Activated CD4-positive, alpha-beta T cell treated with anti-CD3 and anti-CD28 coated beads, Interleukin-2, amount 50 U/mL, for 1 hour (primary cell): ENCODE measurements at places on chromosomes 3 and 15.
A peak's percentile ranks its signal among the peaks of the same experiment; 100 is the strongest.

DNA sequence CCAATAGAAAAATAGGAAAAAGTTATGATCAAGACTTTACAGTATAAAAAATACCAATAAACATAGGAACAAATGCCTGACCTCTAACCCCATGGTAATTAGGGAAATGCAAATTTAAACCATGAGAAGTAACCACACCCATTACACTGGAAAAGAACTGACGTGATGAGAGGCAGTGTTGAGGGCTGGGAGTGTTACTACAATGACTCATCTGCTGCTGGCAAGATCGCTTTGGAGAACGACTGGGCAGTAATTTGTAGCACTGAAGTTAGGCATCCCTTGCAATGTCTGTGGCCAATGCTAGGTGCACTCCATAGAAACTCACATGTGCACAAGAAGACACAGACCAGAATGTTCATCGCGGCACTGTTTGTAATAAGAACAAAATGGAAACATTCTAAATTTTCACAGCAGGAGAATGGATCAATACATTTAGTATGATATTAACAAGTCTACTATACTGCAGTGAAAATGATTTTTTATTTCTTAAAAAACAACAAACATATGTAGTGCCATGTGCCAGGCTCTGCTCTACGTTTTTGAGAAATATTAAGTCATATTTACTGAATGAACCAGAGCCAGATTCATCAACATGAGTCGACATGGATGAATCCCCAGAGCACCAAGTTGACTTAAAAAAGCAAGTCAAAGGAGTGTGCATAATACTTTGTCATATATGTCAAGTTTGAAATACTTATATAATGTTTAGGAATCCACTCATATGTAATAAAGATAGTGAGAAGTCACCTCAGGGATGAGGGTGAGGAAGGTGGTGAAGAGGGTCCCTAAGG lies 37.6 kb upstream of the EPHB3 start:
- DNase-seq, result no peak

DNA sequence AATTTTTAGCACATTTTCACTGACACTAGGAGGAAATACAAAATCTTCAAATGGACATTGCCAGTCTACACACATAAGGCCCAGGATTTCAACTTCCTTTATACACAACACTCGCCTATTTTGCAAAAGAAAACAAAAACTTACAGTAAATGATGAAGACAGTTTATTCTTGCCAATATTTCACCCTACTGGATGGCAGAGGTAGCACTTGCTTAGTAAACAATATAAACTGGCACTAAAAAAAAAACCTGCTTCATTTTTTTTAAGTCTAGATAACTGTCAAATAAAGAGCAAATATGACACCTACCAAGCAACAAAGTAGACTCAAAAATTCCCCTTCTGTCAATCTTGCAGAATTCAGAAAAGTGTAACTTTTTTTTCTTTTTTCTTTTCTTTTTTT lies 204.0 kb downstream of the VPS13C start:
- no peak for DNase-seq

GRCh38 chr3:20039765-20040547 lies at the start of gene KAT2B:
Gene KAT2B, plus strand, starts transcription at chr3:20040446. Its CDS starts 32 bp downstream, at chr3:20040478.
- DNase-seq, result peak; percentile 81

- peak; percentile 41 for DNase-seq
These were observed 12.9 kb downstream of the OCA2 start for GRCh38 chr15:28086175-28086703.

- peak; percentile 41 for DNase-seq
These were observed 61.8 kb downstream of the SLC12A8 start for GRCh38 chr3:125150525-125151441.

- no peak for DNase-seq
These were observed 6.1 kb upstream of the GJD2 start for GRCh38 chr15:34760909-34761308.

- DNase-seq, result peak; percentile 19
These were observed 54.2 kb upstream of the ARHGEF3 start for GRCh38 chr3:56855856-56856512.

DNA sequence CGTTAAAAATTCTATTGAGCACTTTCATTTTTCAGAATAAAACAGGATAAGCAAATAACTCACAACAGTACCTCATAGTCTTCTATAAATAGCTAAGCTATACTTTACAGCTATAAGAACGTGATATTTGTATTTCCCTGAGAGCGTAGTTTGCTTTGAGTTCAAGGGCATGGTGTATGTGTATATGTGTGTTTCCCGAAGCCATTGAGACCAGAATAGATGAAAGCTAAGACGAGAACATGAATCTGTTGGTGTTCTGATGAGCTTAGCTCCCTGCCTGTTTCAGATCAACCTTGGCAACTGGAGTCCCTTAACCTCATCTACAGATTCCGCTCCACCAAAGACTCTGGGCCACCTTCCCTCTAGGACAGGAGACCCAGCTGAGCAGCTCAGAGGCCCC lies 59.5 kb upstream of the MCF2L2 start:
- no peak for DNase-seq

GRCh38 chr3:179991104-179991503 lies 45.6 kb downstream of the PEX5L start:
- DNase-seq, result no peak
